CD4-positive, alpha-beta T cell treated with Interleukin-2 at 100 ng/mL for 4 hours (primary cell): ENCODE measurements at places on chromosomes 2 and 18.

- DNase-seq = no peak
Observed at GRCh38 chr2:241762321-241762932, 14.2 kb upstream of the GAL3ST2 start.

GRCh38 chr2:231475965-231476364 lies 11.7 kb upstream of the NCL start:
- no peak for DNase-seq

GRCh38 chr2:176080540-176081375 lies 3.0 kb downstream of the EVX2 start:
- no peak for DNase-seq

GRCh38 chr18:35186291-35187034 lies 54.4 kb upstream of the ZNF397 start:
- DNase-seq = no peak

GRCh38 chr18:23641143-23641720 lies 21.5 kb downstream of the ANKRD29 start:
- DNase-seq = no peak

- DNase-seq = no peak
Observed at GRCh38 chr2:9221223-9221622, 14.6 kb downstream of the ASAP2 start.

GRCh38 chr2:42961385-42961811 lies 169.0 kb upstream of the HAAO start:
- DNase-seq = no peak

DNA sequence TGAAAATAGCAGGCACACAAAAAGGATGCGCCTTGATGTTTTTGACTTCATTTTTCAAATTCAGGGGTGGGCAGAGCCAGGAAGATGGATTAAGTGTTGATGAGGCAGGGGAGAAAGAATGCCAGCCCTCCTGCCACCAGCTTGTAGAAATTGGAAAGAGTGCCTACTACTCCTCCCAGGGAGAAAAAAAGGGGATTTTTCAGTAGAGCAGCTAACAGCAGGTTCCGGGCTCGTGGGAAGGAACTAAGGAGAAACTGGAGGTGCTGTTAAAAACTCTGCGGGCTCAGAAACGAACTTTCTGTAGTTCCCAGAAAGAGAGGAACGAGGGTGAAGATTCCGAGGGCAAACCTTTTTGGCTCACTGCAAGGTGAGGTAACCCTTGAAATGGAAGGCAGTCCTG lies 100.1 kb upstream of the MCFD2 start:
- DNase-seq = no peak

GRCh38 chr2:152421521-152422370 lies 86.8 kb downstream of the FMNL2 start:
- DNase-seq = peak; percentile 5

DNA sequence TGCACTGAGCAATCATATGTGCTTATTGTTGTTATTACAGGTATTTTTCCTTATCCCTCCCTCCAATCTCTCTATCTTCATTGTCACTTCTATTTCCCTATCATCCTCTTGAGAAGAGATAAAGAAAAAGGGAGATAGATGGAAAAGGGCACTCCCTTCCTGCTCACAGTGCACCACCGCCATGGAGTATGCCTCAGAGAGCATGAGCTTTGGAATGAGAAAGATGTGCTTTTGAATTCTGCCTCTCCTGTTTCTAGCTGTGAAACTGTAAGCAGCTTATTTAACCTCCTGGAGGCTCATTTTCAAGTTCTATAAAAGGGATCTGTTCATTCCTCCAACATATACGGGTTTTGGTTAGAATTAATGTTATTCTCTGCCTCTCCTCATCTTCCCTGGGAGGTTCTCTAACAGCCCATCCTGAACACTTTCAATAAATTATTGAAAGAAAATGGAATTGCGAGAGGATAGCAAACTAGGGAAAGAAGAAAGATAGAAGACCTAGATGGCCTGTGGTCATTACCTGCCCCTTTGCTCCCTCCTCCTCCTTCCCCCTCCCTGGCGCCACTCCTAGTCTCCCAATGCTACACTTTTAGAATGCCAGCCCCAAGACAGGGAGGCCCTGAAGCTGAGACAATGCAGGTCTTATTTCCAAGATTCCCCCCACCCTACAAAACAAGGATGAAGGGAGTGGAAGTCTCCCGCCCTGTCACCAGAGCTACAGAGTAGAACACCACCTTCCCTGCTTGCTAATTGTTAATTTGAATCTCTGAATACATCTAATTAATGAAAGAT lies 37.8 kb downstream of the FIGN start:
- no peak for DNase-seq

DNA sequence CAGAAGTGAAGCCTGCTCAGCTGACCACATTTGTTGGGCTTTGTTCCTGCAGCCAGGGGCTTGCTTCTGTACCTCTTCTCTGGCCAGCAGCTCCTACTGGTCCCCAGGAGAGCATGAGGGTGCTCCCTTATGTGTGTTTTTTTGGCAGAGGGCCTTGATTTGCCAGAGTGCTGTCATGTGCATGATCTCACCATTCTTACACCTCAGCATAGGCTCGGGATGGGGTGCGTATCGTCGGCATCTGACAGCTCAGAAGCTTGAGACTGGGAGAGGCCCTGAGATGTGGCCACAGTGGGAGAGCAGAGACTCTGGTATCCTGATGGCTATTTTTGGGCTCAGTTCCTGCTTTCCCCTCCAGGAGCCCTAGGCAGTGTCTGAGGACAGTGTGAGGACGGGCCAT lies 71.2 kb downstream of the CELF4 start:
- DNase-seq = no peak

- DNase-seq = no peak
Observed at GRCh38 chr2:224171226-224171625, 132.1 kb upstream of the SERPINE2 start.

DNA sequence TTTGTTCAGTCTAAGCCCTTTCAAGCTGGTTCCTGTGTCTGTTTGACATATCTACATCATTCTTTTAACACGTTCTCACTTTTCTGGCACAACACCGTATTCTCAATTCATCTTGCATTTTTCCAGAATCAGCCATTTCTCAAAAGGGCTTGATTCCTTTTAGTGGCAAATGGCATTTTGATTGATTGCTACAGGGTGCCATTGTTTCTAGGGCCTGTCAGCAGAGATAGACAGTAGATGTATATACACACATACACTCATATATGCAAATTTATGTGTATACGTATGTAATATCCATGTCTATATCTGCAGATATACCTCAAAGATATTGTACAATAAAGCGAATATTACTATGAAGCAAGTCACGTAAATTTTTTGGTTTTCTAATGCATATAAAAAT lies 367.9 kb upstream of the TNP1 start:
- DNase-seq = no peak

GRCh38 chr18:3329471-3329870 lies 67.5 kb downstream of the MYL12B start:
- DNase-seq = no peak

DNA sequence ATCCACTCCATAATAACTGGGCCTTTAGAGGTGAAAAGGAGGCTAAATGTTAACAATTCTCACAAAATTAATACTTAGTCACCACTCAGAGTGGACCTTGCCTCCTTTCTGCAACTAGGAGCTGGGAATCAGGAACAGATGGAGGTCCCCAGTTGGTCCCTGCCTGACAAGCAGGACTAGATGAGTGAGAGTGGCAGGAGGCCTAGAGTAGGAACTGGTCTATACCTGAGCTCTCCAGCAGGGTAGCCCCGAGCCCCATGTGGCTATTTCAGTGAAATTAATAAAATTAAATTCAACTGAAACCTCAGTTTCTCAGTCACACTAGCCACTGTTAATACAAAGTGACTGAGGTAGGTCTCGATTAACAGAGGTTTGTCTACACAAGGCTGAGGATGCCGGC lies 150.5 kb downstream of the MYO5B start:
- no peak for DNase-seq

DNA sequence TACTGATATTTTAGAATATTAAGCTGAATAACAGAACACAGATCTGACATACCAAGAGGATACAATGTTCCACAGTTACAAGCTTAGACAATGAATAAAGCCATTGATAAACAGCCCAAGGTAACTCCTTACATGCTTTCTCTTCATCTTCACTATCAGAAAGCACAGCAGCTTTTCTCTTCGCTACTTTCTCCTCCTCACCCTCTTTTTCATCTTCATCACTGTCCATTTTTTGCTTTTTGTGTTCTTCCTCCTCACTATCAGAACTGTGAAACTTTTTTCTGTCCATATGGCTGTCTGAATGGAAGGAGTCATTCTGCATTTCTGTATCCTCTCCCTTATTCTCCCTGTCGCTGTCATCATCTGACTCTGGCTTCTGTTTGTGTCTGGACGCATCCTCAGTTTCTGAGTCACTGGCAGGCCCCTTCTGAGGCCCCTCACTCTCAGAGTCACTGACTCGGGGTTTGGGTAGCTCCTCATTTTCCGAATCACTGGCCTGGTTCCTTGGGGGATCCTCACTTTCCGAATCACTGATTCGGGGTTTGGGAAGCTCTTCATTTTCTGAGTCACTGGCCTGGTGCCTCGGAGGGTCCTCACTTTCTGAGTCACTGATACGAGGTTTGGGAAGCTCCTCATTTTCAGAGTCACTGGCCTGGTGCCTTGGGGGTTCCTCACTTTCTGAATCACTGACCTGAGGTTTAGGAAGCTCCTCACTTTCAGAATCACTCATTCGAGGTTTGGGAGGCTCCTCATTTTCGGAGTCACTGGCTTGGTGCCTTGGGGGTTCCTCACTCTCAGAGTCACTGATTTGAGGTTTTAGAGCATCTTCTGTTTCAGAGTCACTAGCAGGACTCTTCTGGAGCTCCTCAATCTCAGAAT lies 21.5 kb downstream of the IWS1 start:
- DNase-seq = no peak

- no peak for DNase-seq
Observed at GRCh38 chr2:230541934-230542380, 126.0 kb downstream of the SP100 start.

- DNase-seq = no peak
Observed at GRCh38 chr2:9205486-9205885, 1.1 kb upstream of the ASAP2 start.

DNA sequence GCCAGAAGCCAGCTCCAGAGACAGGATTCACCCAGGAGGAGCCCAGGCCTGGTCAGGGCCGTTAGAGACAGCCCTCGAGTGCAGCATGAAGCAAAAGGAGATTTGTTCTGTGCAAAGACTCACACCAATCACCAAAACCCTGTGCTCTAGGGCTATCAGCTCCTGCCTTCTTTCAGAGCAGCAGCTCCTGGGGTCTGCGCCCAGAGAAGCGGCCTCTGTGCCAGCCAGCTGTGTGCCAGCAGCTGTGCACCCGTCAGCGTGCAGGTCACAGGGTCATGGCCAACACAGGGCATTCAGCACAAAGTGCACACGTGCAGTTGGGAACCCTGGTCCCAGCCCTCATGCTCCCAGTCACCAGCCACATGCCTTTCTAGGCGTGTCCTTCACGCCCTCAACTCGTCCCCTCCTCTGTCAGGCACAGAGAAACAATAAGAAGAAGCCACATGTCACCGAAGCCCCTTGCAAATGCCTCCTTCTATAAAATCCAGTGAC lies 49.3 kb downstream of the ZNF516 start:
- DNase-seq = no peak
